Muscle of back (tissue), 13 donors: ENCODE measurements at places on chromosomes 7 and 10.
A peak's percentile ranks its signal among the peaks of the same experiment; 100 is the strongest.

DNA sequence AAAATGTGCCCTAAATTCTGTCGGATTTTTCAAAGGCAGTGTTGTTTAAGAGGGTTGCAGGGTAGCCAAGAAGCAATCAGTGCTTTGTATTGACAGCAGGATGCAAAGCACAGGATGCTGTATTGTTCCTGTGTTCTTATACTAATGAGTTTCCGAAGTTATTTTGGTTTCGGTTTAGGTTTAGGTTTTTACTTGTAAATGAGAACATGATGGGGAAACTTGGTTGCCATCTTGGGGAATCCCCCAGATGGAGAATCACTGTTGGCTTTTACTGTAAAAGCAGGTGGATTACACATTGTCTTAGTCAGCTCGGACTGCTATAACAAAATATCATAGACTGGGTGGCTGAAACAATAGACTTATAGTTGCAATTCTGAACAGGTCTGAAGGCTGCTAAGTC is 72.1 kb downstream of the INHBA start:
- no peak for DNase-seq

- no peak for DNase-seq
These were observed 52.6 kb downstream of the FAM53B start for GRCh38 chr10:124691421-124692099.

DNA sequence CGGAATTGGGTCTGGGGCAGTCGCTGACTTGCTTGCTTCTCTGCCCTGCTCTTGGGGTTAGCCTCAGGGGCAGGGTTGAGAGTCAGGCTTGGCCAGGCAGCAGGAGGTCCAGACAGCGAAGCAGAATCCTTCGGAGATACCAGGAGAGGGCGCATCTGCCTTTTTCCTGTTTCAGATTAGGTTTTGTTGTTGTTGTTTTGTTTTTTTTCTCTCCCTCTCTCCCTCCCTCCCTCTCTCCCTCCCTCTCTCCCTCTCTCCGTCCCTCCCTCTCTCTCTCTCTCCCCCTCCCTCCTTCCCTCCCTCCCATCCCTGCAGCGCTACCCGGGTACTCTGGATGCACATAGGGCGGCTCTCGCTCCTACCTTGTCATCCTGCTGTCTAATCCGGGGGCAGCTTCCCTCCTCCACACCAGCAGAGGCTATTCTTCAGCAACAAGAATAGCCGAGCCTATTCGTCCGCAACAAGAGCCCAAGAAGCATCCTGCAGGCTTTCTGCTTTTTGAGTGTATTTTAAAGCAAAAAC is 758 bp upstream of the OPTN start:
- peak; percentile 52 for DNase-seq

DNA sequence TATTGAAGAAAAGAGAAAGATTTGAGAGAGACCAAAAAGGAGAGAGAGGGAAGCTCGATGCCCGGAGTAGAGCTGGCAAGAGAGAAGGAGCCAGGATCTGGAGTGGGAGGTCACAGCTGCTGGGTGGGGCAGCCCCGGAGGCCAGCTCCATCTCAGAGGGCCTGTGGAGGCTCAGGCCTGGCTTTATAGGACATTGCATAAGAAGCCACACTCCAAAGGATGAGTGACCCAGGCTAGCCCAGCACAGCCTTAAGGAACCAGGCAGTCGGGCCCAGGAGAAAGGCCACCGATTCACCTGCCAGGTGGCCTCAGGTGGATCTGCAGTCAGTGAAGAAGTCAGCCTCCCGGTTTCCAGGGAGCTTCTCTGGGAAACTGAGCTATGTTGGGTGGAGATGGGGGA is 676 bp downstream of the PLAC9 start:
- DNase-seq = no peak

DNA sequence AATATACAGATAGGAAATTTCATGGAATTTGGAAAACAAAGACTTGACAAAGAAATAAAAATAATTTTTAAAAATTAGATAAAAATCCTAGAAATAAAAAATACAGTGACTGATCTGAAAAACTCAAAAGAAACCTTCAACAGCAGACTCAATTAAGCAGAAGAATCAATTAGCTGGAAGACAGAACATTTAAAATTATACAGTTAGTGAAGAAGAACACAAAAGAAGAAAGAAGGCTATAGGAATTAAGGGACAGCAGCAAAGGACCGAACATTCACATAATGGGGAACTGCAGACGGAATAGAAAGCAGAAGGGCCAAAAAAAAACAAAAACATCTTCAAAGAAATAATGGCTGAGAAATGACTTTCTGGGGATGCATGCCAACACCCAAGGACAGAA is 314.5 kb downstream of the CRPPA start:
- no peak for DNase-seq

GRCh38 chr10:16585103-16585502 is 63.4 kb upstream of the C1QL3 start:
- no peak for DNase-seq

- no peak for DNase-seq
These were observed 67.8 kb downstream of the EBF3 start for GRCh38 chr10:129896136-129896859.

- no peak for DNase-seq
These were observed 481 bp downstream of the SFTPA2 start for GRCh38 chr10:79559726-79560125.

GRCh38 chr7:114823290-114823689 is 98.6 kb upstream of the MDFIC start:
- no peak for DNase-seq
